ENCODE measurements at places on chromosomes 1 and 21.

DNA sequence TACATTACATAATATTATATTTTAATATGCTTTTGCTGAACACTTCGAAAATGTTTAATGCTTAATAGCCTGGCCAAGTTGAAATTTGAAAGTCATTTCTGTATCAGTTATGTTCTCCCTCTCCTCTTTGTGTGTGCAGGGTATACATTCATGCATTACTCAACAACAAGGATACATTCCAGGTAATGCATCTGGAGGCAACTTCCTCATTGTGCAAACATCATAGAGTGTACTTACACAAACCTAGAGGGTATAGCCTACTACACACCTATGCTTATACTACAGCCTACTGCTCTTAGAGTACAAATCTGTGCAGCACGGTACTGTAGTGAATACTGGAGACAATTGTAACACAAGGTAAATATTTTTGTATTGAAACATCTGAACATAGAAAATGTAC is 407.3 kb downstream of the MRPL39 start:
- DNase-seq, result no peak

DNA sequence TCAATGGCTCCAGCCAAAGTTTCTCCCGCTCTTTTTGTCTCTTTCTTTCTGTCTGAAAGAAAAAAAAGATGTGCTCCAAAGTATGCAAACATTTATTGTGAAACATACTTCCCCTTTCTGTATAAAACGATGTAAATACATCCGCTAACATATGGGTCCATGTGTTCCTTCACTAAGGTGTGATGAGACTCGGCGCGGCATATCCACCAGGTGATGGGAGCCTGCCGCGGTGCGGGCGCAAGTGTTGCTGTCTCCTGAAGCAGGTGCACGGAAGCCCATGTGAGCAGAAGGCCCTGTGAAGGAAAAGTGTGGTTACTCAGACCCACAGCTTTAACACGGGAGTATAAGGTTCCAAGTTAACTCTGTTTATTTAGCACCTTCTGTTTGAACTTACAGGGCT is 466.6 kb upstream of the C1orf87 start:
- DNase-seq, result no peak

DNA sequence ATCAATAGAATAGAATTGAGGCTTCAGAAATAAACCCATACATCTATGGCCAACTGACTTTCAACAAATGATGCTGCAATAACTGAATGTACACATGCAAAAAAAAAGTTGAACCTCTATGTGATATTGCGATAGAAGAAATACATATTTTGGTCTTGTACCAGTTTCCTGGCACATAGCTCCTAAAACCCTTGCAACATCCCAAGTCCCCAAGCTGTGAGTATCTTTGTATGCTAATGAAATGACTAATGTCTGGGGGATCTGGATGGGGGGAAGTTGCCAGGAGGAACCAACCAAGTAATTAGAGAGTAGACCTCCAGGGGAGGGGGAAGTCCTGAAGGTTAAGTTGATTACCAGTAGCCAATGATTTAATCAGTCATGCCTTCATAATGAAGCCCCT is 24.4 kb downstream of the BLZF1 start:
- DNase-seq, result no peak

DNA sequence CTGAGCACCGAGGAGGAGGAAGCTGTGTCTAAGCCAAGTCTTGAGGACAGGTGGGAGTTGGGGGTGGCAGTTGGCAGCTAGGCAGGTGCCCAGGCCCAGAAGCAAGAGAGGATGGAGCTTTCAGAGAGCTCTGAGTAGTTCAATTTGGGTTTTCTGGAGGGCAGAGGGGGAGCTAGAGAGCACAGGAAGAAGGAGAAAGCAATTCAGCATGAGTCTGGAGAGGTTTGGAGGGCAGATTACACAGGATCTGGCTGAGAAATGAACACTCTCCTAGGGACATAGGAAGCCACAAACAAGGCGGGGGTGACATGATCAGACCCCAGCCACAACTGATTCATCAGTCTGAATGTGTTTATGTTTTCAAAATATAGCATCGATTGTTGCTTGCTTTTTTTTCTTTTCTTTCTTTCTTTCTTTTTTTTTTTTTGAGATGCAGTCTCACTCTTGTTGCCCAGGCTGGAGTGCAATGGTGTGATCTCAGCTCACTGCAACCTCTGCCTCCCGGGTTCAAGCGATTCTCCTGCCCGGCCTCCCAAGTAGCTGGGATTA is 23.8 kb downstream of the PTPRF start:
- DNase-seq, result peak; percentile 11
